CD4-positive, alpha-beta T cell treated with Interleukin-6 for 4 hours (primary cell): ENCODE measurements at places on chromosomes 11 and 22.

GRCh38 chr11:19164230-19164855 lies 37.4 kb downstream of the CSRP3 start:
- DNase-seq: no peak

- no peak for DNase-seq
These were observed 455.1 kb upstream of the B3GAT1 start for GRCh38 chr11:134866981-134867675.

GRCh38 chr11:71184421-71185210 lies 67.8 kb downstream of the SHANK2 start:
- no peak for DNase-seq

DNA sequence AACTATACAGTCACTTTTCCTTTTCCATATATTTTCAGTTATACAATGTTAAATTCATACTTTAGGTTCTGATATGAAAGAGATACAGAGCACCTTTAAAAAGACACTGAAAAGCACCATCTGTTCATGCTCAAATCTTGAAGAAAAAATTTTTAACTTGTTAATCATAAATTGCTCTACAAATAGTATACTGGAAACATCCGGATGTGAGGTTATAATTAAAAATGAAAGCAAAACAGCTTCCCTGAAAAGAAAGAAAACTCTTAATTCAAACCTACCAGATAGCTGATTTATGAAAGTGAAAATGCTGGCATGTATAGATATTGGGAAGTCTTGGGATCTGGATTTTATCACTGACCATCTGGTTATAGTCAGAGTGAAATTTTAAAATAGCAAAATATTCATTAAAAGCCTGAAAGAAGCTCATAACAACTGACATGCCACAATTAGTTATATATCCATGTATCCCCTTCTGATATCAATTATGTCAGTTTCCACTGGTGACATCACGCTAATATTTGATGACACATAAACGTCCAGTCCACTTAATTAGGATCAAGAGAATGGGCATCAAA lies 740.0 kb downstream of the DLG2 start:
- no peak for DNase-seq

GRCh38 chr11:68666849-68667248 lies 17.5 kb upstream of the GAL start:
- no peak for DNase-seq

DNA sequence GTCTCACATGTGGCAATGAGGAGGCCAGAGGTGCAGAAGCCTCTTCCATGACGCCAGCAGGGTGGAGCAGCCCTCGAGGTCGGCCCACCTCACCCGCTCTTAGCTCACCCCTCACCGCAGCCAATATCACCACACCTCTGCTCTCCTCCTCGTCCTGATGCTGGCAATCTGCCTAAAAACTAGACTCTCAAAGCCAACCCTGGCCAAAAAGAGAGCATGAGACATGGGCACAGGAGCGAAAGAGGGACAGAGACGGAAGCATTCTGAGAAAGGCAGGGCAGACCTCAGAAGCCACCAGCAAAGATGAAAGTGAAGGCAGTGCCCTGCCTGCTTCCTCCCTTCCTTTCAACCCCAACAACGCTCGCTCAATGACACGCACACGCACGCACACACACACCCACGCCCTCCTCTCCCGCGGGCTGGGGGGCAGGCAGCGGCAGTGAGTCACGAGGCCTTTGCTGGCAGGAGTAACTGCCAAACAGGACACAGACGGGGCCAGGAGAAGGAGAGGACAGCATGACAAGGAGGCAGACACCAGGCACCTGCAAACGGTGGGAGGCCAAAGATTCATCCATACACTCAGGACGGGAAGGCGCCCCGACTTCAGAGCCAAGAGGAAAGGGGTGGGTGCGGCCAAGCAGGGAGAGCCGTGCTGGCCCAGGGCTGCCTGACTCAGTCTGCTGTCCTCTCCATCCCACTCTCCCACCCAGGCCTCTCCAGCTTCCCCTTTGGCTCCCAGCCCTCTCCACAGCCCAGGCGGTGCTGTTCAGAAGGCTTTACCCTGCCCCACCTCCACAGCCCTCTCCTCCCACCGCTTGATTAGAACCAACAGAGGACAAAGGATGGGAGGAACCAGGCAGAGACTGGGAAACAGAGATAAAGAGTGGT lies 11.4 kb downstream of the IGSF9B start:
- DNase-seq: peak; percentile 88

DNA sequence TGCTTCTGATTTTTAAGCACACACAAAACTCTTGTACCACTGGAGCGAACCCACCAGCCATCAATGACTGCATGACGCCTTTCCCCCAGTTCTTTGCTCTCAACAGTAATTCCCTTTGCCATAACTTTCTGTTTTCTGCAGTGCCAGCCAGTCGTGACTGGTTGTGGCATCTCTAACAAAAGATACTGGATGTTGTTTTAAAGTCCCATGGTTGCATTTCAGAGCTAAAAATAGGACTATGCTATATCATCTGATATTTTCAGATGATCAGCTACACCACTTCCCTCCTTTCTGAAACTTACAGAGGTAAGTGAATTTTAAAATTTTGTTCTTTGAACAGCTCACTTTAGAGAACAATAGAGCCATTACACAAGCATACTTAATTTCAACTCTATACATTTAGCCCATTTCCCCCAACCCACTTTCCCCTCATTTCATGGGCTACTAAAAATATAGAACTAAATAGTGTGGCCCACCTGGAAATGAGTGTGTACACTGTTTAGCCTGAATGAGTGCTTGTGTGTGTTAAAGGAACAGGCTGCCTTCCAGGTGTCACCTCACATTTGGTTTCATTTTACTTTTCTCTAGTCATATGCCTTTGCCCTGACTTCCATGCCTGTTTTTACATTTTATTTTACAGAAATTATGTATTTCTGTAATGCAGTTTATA lies 136.9 kb upstream of the ZC3H12C start:
- no peak for DNase-seq

GRCh38 chr11:95149651-95150364 lies 60.2 kb downstream of the ENDOD1 start:
- no peak for DNase-seq

DNA sequence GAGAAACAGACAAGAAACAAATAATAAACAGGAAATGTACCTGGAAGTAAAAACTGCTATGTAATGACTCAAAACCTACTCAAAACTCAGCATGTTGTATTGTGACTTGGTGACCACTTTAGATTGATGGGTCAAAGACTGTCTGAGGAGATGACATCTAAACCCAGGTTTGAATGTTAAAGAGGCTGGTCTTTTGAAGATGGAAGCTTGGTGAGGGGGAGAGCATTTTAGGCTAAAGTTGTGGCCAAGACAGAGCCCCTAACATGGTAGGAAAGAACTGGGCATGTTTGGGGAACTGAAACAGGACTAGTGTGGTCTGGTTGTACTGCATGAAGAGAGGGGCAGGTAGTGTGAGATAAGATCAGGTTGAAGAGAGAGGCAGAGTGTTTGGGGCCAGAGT lies 85.3 kb upstream of the MYO18B start:
- no peak for DNase-seq

GRCh38 chr11:85735876-85736460 lies 50.0 kb upstream of the CCDC89 start:
- DNase-seq: no peak

GRCh38 chr11:105618343-105618955 lies 8.6 kb downstream of the GRIA4 start:
- DNase-seq: no peak

GRCh38 chr22:25823276-25823675 lies 81.3 kb downstream of the MYO18B start:
- DNase-seq: no peak

DNA sequence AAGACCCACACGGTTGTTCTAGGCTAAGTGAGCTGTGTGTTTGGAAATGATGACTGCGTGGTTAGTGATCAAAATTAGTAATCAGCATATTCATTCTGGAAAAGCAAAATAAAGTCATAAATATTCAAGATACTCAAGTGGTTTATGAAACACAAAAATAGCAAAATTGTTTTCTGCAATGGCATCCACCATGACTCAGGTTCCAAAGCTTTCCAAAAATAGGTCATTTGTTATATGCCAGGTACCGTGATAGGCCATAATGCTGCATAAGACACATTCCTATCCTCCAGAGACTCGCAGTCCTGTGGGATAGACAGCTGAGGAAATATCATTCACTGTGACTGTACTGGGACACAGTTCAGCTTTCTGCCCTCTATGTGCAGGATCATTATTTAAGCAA lies 2.4 kb upstream of the ATL3 start:
- no peak for DNase-seq

DNA sequence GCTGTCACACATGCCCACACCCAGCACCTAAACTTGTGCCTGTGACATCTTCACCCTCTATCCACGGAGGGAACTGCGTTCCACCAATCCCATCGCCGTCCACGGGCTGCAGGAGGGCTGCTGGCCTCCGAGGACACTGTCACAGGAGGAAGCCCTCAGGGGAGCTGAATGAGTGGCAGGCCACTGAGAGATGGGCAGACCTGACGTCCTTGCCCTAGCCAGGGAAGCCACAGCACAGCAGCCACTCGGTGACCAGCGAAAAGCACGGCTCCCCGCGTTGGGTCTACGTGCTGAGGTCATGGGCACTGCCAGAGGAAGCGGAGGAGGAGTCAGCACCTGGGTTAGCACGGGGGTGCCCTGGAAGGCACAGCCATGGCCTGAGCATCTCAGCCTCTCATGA lies 50.5 kb downstream of the IGSF9B start:
- no peak for DNase-seq

- peak; percentile 55 for DNase-seq
These were observed 71.2 kb upstream of the TBCEL start for GRCh38 chr11:120952461-120953434.

GRCh38 chr11:11416502-11416901 lies 63.5 kb upstream of the CSNK2A3 start:
- DNase-seq: no peak

DNA sequence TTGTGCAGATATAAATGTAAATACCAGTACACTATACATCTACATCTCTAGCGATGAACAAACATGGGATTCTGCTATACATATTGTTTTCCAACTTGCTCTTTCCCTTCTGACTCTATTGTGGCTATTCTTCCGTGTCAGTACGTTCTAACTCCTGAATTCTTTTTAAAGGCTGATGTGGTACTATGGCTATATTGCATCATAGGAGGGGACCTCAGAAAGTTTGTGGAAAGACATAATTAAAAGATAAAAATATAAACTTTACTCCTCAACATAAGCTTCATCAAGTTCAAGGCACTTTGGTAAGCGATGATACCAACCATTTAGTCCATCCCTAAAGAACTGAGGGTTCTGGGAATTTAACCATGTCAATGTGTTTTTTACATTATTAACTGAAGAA lies 72.8 kb downstream of the LDLRAD3 start:
- no peak for DNase-seq

GRCh38 chr11:617199-617911 lies 1.6 kb upstream of the IRF7 start:
- DNase-seq: no peak

- DNase-seq: no peak
These were observed 58.6 kb downstream of the DSCAML1 start for GRCh38 chr11:117738246-117738957.

- no peak for DNase-seq
These were observed 61.6 kb upstream of the PLET1 start for GRCh38 chr11:112322173-112322790.

GRCh38 chr11:9697766-9698165 lies 33.9 kb downstream of the SWAP70 start:
- no peak for DNase-seq

GRCh38 chr22:37230673-37231405 lies 13.2 kb downstream of the RAC2 start:
- DNase-seq: peak; percentile 85

DNA sequence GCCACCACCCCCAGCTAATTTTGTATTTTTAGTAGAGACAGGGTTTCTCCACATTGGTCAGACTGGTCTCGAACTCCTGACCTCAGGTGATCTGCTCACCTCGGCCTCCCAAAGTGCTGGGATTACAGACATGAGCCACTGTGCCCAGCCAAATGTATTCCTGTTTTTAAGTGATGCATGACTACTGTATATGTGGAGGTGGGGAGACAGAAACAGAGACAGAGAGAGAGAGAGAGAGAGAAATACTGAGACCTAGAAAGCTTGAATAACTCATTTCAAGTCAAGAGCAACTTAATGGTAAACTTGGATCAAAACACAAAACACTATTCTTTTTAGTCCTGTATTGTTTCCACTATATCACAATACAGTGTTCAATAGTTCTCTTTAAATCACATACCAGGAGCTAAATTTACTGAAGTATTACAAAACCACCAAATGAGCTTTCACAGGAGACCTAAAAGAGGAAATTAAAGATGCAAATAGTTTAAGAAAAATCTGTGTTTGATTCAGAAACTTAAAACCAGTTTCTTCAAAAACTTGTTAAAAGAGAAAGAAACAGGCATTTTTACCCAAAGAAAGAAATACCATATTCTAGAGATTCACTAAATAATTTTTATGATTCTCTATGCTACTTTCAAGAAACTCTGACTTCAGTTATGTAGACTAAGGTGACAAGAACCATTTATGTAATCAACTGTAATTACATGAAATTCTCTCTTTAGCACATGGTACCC lies 188.7 kb downstream of the ETS1 start:
- DNase-seq: no peak

- no peak for DNase-seq
These were observed 23.9 kb downstream of the TSPAN32 start for GRCh38 chr11:2325719-2326118.

- no peak for DNase-seq
These were observed 282.5 kb upstream of the ISX start for GRCh38 chr22:34783436-34783835.

DNA sequence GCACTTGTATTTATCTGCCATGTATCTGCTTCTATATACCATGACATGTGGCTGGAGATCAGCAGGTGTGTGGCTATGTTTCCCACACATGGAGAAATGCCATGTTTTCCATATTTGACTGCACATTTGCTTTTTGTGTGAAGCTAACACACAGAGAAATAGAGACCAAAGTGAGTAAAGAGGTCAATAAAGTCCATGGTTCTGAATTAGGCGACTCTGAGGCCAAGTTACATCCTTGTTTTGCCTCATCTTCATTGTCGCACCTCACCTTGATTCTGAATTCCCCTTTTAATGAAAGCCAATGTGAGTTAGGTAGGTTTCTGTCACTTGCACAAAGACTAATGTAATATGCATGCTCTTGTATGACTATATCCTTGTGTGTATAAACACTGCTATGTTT lies 194.1 kb downstream of the INSC start:
- DNase-seq: no peak

DNA sequence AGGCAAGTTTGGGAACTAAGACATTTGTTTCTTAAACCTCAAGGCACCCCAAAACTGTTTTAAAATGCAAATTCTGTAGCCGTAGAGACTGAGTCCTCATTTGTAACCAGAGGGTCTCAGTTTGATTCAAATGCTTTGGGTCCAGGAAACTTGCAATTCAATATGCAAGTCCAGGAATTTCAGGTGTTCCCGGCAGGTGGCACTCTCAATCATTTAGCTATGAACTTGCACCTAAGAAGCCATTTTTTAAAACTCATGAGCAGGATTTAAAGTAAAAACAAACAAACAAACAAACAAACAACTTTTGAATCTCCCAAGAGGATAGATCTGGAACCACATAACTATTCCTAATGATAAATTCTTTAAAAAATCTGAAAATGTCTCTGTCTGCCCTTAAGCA lies 8.7 kb upstream of the ABTB2 start:
- DNase-seq: no peak

GRCh38 chr11:72631806-72632731 lies 42.2 kb downstream of the PDE2A start:
- DNase-seq: no peak
